ENCODE measurements at places on chromosomes 5 and 9.

DNA sequence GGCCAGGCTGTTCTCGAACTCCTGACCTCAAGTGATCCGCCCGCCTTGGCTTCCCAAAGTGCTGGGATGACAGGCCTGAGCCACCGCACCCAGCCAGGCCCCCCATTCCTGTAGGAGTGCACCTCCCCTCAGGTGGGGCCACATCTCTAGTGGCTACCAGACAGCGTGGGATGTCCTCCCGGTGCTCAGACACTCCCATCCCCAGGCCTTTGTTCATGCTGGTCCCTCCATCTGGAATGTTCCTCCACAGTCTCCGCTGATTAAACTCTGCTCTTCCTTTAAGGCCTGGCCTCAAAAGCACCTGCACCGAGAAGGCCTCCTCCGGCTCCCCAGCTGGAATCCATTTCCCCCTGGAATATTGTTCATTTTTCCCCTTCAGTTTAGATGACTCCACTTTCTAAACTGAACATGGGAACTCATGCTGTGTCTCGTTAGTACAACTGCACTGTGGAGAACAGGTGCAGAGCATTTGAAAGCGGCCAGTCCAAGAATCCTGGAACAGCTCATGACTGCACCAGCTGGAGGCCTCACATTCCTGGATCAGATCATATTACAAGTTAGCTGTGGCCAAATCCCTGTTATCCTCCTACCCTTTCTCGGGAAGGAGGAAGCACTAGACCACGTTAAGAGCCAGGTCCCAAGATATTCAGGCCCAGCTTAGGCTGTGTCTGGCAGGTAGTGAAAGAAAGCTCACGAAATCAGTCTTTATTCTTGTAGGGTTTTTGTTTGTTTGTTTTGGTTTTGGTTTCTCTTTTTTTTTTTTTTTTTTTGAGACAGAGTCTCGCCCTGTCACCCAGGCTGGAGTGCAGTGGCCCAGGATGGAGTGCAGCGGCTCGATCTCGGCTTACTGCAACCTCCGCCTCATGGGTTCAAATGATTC is 10.8 kb upstream of the PRRC2B start:
- no peak for DNase-seq

- DNase-seq: no peak
Measured at GRCh38 chr5:56479126-56479525, 246.0 kb upstream of the ANKRD55 start.

DNA sequence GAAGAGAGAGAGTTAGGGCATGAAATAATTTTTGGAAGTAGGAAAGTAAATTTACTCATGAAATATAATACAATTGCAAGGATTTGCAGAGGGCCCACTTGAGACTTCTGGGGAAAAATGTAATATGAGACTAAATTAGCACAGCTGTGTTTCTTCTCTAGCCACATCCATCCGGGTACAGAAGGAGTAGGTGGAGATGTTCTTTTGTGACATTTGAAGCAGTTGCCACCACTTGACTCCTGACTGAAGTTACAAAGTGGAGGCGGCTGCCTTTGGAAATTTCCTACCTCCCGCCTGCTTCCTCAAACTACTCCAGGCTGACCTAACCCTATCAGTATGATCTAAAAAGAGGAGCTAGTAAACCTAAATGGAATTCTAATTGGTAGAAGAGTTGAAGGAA is 58.1 kb upstream of the SHISAL2B start:
- DNase-seq: no peak

GRCh38 chr9:136058084-136058483 is 37.0 kb downstream of the NACC2 start:
- DNase-seq: no peak

GRCh38 chr9:131260751-131261452 is 15.4 kb downstream of the FAM78A start:
- DNase-seq: no peak

GRCh38 chr5:157387041-157387563 is 72.9 kb upstream of the NIPAL4 start:
- no peak for DNase-seq

DNA sequence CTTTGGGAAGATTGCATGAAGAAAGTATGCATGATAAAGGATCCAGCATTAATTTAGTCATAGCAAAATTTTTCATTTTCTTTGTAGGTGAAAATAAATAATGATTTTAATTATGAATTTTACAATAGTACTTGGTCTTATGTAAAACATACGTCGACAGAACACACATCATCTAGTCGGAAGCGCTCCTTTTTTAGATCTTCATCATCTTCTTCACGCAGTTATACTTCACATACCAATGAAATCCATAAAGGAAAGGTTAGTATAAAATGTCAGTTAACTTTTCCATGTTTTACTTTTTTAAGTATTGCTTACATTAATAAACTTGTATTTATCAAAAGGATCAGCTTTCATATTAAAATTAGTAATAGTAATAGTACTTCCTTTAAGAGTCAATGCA is 35.8 kb downstream of the C7 start:
- DNase-seq: no peak

DNA sequence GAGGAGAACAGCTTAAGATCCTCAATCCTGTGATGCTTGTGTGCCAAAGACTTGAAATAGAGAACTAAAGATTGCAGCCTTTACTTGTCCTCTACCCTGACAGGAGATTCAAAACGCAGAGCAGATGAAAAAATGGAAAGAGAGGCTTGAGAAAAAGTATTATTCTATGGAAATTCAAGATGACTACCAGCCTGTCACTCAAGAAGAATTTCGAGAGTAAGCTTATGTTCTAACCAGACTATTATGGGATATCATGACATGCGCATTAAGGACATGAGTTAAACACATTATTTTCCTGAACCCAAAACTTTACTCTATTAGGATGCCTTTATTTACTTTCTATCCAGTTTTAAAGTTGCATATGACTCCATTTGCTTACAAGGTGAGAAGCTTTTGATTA is 46.4 kb downstream of the PKD2L2 start:
- peak; percentile 6 for DNase-seq

DNA sequence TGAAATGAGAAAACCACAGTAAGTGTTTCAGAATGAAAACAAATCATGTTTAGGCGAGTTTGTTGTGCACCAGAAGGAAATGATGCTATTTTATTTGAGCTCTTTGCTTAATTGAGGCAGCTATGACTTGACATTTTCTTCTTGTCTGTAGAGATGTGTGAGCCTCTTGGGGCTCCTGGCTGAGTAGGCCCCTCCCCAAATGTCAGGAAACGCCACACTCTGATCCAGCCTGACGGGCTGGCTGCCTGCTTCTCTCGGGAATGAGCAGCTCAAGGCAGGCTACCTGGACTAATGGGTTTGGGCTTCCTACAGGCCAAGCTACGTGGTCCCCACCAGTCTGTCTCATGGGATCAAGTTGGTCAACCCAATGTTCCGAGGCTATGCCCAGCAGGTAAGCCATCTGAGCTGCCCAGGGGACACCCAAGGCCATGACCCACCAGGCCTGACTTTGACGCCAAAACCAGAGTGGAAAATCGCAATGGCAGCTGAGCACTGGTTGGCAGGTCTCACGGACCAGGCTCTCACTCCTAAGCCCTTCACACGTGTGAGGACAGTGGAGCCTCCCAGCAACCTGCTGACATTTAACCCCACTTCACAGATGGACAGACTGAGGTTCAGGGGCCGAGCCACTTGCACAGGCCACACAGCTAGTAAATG is 29.9 kb downstream of the USP20 start:
- peak; percentile 33 for DNase-seq

DNA sequence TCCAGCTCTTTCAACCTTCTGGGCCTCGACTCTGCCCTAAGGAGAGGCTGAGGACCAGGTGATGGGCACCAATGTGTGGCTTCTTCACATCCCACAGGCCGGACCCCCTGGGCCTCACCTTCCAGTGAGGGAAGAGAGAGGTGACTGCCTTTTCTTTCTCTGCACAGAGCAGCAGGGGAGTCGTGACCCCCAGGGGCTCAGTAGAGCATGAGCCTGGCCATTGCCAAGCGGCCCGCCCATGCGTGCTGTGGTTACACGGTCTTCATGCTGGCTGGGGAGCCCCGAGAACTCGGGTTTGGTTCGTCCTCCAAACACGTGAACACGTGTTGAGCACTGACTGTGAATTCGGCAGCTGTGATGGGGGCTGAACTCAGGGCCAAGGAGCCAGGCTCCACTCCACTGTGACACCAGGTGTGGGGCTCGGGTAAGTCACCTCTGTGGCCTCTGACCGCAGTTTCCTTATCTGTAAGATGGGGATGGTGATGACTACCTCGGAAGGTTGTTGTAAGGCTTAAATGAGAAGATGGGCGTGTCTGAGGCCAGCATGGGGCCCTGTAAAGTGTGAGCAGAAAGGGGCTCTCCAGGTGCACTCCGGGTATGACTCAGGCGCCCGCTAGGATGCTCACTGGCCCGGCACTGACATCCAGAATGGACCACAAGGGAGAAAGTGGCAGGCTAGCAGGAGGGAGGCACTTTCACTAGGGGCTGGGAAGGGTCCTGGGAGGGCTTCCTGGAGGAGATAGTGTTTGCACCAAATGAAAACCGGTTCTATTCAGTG is 13.4 kb upstream of the GRHPR start:
- DNase-seq: no peak

Data from hematopoietic multipotent progenitor cell treated with erythropoietin and hydrocortisone succinate and interleukin-3 and kit ligand, for 4 days (in vitro differentiated cells).